ENCODE measurements at places on chromosomes 2 and 18.

GRCh38 chr2:12948231-12948960 is 231.7 kb downstream of the TRIB2 start:
- DNase-seq, result no peak

DNA sequence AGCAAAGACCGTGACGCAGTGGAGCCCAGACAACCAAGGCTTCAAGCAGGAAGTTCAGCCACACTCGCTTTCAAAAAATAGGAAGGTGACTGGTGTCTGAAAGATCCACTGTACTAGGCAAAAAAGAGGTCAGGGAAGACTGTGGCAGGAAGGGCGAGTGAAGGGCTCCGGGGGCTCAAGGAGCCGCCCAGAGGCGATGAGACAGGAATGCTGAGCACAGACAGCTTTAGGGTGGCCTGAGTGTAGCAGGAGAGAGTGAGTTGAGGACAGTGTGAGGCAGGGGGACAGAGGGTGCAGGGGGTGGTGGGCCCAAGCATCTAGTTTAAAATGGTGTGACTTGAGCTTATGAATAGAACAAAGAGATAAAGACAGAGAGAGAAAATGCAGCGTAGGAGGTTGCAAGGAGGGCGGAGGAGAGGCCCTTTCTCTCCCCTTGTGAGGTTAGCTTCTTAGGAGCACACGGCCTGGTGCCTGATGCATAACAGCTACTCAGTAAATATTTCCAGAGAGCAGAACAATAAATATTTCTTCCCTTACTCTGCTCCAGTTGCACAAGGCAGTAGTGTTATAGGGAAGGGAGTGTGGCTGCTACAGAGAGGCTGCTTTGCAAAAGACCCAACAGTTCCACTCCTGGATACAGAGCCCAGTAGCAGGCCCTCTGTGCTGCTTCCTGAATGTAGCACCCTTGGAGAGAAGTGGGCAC is 789.7 kb upstream of the RAB6C start:
- DNase-seq, result no peak

DNA sequence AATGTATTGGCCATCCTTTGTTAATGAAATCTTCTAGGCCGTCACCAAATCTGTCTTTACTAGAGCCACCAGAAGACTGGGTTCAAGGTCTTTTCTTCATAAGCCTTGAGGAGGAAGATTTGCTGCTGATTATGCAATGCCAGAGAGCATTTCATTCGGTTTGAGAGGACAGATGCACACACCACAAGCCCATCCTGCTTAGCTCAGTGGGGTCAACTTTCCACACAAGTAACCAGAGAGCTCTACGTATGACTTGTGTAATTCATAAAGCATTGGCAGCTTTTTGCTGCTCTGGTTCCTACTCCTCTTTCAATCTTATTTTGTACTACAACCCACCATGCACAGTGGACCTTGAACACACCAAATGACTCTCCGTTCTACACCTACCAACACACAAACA is 106.9 kb downstream of the OSR1 start:
- DNase-seq, result no peak

DNA sequence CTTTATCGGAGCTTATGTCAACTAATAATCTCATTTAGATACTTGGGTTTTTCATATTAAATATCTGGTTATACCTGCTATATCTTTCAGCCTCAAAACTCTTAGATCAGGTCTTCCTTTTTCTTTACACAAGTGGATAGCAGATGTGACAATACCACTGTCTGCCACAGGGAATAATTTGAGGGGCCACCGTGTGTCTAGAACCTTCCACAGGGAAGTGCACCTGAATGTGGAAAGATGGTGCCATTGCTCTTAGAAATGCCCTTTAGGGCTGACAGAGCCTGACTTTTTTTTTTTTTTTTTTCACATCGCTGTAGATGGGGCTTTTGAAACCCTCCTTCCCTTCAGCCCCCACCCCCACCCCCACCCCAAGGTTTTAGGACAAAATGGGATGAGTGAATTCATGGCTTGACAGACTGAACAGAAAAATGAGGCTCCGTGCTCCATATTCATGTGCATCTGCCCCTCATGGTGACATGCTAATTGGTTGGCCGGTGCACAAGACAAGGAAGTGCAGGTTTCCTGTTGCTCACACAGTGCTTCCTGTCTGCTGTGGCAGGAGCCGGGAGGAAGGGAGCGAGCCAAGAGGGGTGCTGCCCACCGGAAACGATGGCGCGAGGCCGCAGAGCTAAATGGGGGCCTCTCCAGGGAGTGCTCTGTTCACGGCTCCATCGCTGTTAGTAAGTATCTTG is 246.0 kb downstream of the LDLRAD4 start:
- DNase-seq, result no peak

- DNase-seq, result no peak
These were observed 66.2 kb upstream of the FOSL2 start for GRCh38 chr2:28326469-28326805.

GRCh38 chr18:71689416-71690160 is 854.6 kb downstream of the CBLN2 start:
- no peak for DNase-seq

DNA sequence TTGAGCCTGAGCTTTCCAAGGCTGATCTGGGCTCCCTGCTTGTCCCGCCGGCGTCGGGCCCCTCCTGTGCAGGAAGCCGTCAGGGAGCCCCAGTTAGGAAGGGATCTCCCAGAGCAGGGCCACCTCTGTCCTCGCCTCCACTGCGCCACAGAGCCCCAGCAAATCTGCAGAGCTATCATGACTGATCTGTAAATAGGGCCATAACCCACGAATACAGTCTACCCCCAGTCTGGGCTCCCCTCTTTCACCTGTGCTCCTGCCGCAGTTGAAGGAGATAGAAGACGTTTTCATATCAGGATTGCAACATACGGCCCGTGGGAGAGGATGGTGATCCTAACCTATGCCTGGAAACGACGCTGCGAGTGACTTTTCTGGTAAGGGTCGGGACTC is 138.7 kb downstream of the PTGR3 start:
- DNase-seq, result no peak

DNA sequence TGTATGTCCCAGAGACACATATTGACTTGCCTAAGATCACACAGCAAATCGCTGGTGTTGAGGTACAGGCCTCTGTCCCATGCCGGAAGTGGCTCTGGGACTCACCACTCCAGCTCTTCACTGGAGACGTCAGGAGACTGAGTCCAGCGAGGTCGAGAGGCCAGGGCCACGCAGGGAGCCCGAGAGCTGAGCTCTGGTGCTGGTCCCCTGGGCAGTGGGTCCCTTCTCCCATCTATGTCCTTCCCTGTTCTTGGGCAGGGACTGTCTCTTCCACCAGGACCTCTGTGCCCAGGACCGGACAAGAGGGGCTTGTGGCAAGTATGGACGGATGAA is 62.4 kb upstream of the TWIST2 start:
- no peak for DNase-seq
